Mesothelial cell of epicardium (in vitro differentiated cells): ENCODE measurements at places on chromosomes 6 and 20. TPM values are rescaled to one million over a fixed set of nuclear protein-coding genes. Genes with fewer than 3 reads are reported as not detected.

- DNase-seq = no peak
- H3K4me1 ChIP-seq = peaks cover 30% of the 10 kb centered on the region
- H3K36me3 ChIP-seq = no peaks in the 10 kb centered on the region
- H3K27me3 ChIP-seq = no peaks in the 10 kb centered on the region
- no peak overlapping the region for H3K4me3 ChIP-seq
- peak overlapping the region; percentile 52 for H3K27ac ChIP-seq
Measured at GRCh38 chr20:10590950-10591671, 82.7 kb downstream of the JAG1 start.

- H3K27ac ChIP-seq = no peak overlapping the region
- peaks cover 2% of the 10 kb centered on the region for H3K4me1 ChIP-seq
- no peaks in the 10 kb centered on the region for H3K27me3 ChIP-seq
Measured at GRCh38 chr6:133621751-133622150, 267.2 kb upstream of the TCF21 start.

GRCh38 chr6:1645466-1646185, 35.9 kb downstream of the FOXC1 start:
- H3K27me3 ChIP-seq = peaks cover 2% of the 10 kb centered on the region
- no peaks in the 10 kb centered on the region for H3K36me3 ChIP-seq
- no peak overlapping the region for H3K4me3 ChIP-seq

- no peak for DNase-seq
- H3K27me3 ChIP-seq = peaks cover 11% of the 10 kb centered on the region
- H3K36me3 ChIP-seq = no peaks in the 10 kb centered on the region
- no peaks in the 10 kb centered on the region for H3K4me1 ChIP-seq
- H3K27ac ChIP-seq = no peak overlapping the region
Measured at GRCh38 chr20:39532205-39532604, 570.1 kb downstream of the DHX35 start.

- H3K27me3 ChIP-seq = no peaks in the 10 kb centered on the region
- no peak overlapping the region for H3K27ac ChIP-seq
- no peaks in the 10 kb centered on the region for H3K36me3 ChIP-seq
- no peak for DNase-seq
Measured at GRCh38 chr6:82570083-82570482, 206.5 kb downstream of the TPBG start.

GRCh38 chr6:43125555-43125954, 45.5 kb upstream of the SRF start:
- H3K4me3 ChIP-seq = no peak overlapping the region
- H3K36me3 ChIP-seq = no peaks in the 10 kb centered on the region
- no peaks in the 10 kb centered on the region for H3K27me3 ChIP-seq
- H3K4me1 ChIP-seq = peaks cover 48% of the 10 kb centered on the region

DNA sequence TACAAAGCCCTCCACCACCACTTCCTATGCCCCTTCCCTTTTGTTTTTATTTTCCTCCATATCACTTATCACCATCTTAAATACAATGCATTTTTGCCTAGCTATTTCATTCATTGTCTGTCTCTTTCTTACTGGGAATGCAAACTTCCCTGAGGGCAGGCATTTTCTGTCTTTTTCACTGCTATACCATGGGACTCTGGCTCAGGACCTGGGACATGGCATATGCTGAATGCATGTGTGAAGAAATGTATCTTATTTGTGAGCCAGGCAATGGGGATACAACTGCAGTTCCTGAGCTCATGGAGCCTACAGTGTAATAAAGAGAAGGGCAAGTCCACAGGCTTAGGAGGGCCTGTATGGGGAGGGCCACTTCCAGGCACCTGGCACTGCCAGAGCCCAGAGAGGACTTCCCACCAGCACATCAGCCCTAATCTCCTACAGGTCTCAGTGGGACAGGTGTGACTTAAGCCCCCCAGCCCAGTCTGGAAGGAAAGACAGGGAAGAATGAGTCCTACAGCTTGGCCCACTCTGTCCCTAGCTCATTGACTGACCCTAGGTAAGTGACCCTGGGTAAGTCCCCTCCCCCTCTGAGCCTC, 43.2 kb downstream of the TFEB start:
- no peaks in the 10 kb centered on the region for H3K4me1 ChIP-seq
- no peak overlapping the region for H3K4me3 ChIP-seq
- H3K27me3 ChIP-seq = peaks cover 3% of the 10 kb centered on the region
- no peak overlapping the region for H3K27ac ChIP-seq

DNA sequence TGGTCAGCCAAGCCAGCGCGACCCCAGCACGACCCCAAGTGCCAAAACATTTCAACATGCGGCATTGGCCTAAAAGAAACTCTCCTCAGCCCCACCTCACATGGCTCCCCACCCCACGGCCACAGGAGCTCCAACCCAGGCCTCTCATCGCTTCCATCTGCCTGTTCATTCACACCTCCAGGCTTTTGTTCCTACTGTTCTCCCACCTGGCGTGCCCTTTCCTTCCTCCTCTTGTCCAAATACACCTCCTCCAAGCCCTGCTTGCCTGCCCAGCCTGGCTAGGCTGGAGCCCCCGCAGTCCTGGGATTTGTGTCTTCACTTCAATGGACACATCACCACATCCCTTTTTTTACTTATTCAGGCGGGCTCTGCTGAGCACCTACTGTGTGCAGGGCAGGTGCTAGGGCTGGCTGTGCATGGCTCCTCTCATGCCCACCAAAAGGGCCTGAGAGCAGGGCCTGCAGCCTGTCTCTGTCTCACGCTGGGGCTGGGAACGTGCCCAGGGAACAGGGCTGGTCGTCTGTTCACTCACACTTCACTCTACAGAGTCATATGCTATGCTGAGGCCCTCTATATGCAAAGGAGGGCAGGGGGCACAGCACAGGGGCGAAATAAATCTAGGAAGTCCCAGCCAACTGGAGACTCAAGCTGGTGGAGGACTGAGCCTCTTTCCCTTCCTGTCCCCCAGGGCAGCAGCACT, 61.1 kb downstream of the GRM4 start:
- H3K36me3 ChIP-seq = no peaks in the 10 kb centered on the region
- no peaks in the 10 kb centered on the region for H3K27me3 ChIP-seq
- DNase-seq = no peak

DNA sequence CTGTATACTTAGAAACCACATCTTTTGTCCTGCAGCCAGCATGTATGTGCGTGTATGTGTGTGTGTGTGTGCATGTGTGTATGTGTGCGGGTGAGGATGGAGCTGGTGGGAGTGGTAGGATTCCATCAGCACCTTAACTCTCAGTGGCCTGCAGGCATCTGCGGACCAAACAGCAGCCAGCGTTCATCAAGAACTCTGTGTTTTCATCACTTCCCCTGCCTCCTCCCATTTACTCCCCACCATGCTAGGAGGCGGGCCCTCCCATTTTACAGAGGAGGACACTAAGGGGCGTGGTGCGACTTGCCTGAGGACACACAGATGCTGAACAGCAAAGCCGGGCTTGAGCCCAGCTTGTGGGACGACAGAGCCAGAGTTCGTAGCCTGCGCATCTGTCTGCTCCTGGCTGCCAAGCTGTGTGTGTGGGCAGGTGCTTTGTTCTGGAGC, 8.9 kb downstream of the VSTM2L start:
- H3K36me3 ChIP-seq = no peaks in the 10 kb centered on the region
- peak overlapping the region; percentile 33 for H3K4me3 ChIP-seq
- peaks cover 21% of the 10 kb centered on the region for H3K27me3 ChIP-seq
- H3K27ac ChIP-seq = peak overlapping the region; percentile 82

DNA sequence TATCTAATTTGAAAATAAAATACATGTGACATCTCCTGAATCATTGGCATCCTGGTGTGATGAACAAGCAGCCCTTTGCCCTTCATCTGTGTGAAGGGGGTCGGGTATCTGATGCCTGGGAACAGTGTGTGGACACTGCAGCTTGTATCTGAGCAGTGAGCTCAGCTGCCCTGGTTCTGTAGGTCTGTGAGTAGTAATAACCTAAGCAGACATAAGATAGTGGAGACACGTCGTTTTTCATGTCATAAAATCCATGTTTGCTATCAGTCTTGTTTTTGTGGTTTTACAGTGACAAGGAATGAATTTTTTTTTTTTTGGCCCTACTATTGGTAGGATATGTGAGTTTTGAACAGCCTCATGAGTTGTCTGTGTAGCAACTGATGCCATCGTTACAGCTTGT, 133.0 kb downstream of the JARID2 start:
- H3K36me3 ChIP-seq = peaks cover 5% of the 10 kb centered on the region
- no peak overlapping the region for H3K4me3 ChIP-seq
- DNase-seq = no peak
- H3K27ac ChIP-seq = no peak overlapping the region
- no peaks in the 10 kb centered on the region for H3K27me3 ChIP-seq

DNA sequence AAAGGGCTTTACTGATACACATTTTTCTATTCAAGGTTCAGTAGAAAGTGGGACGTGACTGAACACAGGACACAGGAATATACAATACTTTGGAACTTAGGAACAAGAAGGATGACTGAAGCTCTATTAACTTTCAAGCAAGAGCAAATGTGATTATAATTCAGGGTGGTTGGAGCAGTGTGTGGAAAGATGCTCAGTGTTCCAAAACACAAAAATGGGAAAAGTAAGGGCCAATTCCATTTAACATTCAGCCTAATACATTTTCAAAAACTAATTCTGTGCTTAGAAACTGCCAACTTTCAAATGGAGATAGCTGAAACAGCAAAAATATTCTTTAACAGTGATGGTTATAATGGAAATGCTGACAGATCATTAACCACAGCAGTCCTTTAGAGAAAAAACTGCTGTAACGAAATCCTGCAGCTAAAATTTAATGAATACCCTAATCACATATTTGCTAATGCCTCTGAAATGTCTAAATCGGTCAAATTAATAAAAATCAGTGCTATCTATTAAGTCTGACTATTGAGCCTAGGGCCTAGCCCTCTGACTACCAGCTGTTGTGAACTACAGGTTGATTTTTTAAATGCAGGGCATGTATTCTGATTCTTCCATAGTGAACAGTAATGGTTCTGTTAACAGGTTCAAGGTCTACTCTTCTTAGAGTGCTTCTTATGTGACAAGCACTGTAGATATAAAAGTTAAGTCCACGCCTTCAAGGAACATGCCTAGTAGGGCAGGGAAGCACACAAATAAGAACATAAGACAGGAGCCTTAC, 45.9 kb downstream of the RARS2 start:
- no peaks in the 10 kb centered on the region for H3K27me3 ChIP-seq
- peaks cover 5% of the 10 kb centered on the region for H3K4me1 ChIP-seq
- H3K27ac ChIP-seq = no peak overlapping the region
- H3K4me3 ChIP-seq = no peak overlapping the region

DNA sequence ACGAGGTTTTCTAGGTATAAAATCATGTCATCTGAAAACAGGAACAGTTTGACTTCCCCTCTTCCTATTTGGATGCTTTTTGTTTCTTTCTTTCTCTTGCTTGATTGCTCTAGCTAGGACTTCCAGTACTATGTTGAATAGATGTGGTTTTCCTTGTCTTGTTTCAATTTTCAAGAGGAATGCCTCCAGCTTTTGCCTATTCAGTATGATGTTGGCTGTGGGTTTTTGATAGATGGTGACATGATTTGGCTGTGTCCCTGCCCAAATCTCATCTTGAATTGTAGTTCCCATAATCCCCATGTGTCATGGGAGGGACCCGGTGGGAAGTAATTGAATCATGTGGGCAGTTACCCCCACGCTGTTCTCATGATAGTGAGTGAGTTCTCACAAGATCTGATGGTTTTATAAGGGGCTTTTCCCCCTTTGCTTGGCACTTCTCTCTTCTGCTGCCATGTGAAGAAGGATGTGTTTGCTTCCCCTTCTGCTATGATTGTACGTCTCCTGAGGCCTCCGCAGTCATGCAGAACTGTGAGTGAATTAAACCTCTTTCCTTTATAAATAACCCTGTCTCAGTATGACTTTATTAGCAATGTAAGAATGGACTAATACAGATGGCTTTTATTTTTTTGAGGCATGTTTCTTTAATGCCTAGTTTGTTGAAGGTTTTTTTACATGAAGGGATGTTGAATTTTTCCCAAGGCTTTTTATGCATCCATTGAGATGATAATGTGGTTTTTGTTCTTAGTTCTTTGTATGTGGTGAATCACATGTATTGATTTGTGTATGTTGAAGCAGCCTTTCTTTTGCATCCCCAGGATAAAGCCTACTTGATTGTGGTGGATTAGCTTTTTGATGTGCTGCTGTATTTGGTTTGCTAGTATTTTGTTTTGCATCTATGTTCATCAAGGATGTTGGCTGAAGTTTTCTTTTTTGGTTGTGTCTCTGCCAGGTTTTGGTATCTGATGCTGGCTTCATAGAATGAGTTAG, 239.1 kb downstream of the THBS2 start:
- no peaks in the 10 kb centered on the region for H3K27me3 ChIP-seq
- no peaks in the 10 kb centered on the region for H3K4me1 ChIP-seq
- H3K4me3 ChIP-seq = no peak overlapping the region
- peaks cover 2% of the 10 kb centered on the region for H3K36me3 ChIP-seq

GRCh38 chr6:33642897-33643296, 21.8 kb downstream of the ITPR3 start:
- no peak overlapping the region for H3K4me3 ChIP-seq
- no peak overlapping the region for H3K27ac ChIP-seq
- H3K4me1 ChIP-seq = peaks cover 2% of the 10 kb centered on the region

DNA sequence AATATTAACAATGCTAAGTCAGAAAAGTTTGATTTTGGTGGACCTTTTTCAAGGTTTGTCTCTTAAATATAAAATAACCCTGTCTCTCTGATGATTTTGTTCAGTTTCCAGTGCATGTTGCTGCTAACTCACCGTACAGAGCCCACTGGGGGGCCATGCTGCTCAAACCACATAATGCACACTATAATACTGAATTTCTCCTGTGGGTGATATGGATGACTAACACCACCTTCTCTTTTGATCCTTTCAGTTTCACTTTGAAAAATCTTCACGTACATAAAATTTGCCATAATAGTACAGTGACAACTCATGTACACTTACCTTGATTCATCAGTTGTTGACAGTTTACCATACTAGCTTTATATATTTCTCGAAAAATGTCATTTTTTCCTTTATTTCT, 506.6 kb upstream of the MAN1A1 start:
- DNase-seq = no peak
- no peak overlapping the region for H3K4me3 ChIP-seq
- H3K36me3 ChIP-seq = no peaks in the 10 kb centered on the region
- no peak overlapping the region for H3K27ac ChIP-seq
- no peaks in the 10 kb centered on the region for H3K27me3 ChIP-seq
- H3K4me1 ChIP-seq = no peaks in the 10 kb centered on the region

DNA sequence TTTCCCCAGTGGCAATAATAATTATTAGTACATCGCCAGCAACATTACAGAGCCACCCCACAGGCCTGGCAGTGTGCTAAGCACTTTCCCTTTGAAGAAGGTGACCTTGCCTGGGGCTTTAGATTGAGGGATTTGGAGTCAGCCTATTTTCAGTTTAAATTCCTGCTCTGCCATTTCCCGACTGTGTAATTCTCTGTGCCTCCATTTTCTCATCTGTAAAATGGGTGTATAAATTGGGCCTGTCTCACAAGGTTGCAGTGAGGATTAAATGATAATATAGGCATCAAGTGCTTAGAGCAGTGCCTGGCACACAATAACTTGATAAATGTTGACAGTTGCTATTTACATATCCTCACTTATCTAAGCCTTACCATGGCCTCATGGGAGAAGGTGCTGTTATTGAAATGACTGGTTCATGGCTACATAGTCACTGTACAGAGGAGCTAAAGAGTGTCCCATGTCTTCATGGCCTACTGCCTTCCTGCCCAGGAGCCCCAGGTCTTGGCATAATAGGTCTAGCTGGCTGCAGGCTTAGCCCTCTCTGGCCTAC, 5.1 kb upstream of the SCRT2 start:
- H3K4me3 ChIP-seq = no peak overlapping the region
- peaks cover 4% of the 10 kb centered on the region for H3K4me1 ChIP-seq
- H3K27me3 ChIP-seq = peaks cover 67% of the 10 kb centered on the region
- H3K36me3 ChIP-seq = no peaks in the 10 kb centered on the region
- no peak for DNase-seq

MRAP2 gene
- 2.0 to 2.7 TPM (median 2.1 TPM) in 3 replicates for total RNA-seq

SYNDIG1 gene
- 0.80 to 1.6 TPM (median 0.90 TPM) in 3 replicates for total RNA-seq

RNF182 gene
- 4.1 to 5.1 TPM (median 4.2 TPM) in 3 replicates for total RNA-seq

SRSF6 gene
- total RNA-seq = 298 to 316 TPM (median 309 TPM) in 3 replicates

GMPR gene
- 4.0 to 5.2 TPM (median 4.3 TPM) in 3 replicates for total RNA-seq

CALHM6 gene
- 2.2 to 2.4 TPM (median 2.4 TPM) in 3 replicates for total RNA-seq

TLDC2 gene
- total RNA-seq = 0.29 to 0.64 TPM (median 0.58 TPM) in 3 replicates

CYP39A1 gene
- 6.1 to 6.9 TPM (median 6.3 TPM) in 3 replicates for total RNA-seq

HINT3 gene
- total RNA-seq = 16.3 to 17.5 TPM (median 17.2 TPM) in 3 replicates

HLA-DMA gene
- 1.7 to 2.1 TPM (median 2.0 TPM) in 3 replicates for total RNA-seq
